ENCODE measurements at places on chromosomes 2 and 18.

DNA sequence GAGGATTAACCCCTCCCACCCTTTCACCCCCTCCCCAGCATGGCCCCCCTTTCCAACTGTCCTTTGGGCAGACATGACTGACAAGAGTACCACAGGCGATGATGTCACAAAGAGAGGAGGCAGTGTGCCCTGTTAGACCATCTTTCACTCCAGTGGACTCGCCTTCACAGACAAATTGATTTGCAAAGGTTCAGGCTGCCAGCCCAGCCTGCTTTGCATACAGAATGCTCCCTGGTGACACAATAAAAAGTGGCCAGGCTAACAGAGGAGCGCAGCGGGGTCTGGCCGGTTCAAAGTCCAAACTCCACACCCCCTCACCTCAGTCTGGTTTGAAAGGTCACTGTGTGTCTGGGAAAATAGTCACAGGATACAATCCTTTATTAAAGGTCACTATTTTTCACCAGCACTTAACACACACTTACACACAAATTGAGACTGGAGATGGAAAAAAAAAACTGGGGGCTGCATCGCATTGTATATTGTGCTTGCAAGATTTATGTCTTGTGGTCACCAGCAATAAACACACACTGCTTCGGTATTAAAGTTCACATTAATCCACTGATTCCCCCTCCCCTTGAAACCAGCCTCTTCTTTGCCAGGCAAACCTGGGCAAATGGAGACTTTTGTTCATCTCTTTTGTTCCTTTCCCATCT is 236.9 kb downstream of the BCL11A start:
- peak; percentile 58 for DNase-seq

DNA sequence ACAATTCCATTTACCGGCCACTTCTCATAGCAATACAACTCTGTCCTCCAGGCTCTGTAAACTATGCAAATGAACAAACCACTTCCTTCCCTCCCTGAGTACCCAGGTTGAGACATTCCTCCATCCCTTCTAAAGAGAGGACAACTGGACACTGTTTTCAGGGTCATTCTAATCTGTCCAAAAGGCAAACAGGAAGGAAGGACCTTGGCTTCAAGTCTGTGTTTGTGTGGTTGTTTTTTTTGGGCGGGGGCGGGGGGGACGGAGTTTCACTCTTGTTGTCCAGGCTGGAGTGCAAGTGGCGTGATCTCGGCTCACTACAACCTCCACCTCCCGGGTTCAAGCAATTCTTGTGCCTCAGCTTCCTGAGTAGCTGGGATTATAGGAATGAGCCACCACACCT is 3.3 kb downstream of the TFCP2L1 start:
- DNase-seq: no peak

DNA sequence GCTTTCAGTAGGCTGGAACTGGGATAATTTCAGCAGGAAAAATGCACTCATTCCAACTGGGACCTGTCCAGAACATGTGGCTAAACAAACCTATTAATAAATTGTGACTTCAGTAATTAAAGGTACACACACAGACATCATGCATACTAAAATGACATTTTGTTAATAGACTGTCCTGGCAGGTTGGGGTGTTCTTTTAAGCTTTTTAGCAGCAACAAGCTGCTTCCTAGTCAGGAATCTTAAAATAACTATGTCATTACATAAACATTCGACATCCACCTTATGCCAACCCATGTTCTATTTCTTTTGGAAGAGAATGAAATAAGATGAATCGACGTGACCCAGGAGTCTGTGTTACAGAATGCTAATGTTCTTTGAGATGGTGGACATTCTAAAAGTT is 435.7 kb downstream of the TXNL1 start:
- no peak for DNase-seq

DNA sequence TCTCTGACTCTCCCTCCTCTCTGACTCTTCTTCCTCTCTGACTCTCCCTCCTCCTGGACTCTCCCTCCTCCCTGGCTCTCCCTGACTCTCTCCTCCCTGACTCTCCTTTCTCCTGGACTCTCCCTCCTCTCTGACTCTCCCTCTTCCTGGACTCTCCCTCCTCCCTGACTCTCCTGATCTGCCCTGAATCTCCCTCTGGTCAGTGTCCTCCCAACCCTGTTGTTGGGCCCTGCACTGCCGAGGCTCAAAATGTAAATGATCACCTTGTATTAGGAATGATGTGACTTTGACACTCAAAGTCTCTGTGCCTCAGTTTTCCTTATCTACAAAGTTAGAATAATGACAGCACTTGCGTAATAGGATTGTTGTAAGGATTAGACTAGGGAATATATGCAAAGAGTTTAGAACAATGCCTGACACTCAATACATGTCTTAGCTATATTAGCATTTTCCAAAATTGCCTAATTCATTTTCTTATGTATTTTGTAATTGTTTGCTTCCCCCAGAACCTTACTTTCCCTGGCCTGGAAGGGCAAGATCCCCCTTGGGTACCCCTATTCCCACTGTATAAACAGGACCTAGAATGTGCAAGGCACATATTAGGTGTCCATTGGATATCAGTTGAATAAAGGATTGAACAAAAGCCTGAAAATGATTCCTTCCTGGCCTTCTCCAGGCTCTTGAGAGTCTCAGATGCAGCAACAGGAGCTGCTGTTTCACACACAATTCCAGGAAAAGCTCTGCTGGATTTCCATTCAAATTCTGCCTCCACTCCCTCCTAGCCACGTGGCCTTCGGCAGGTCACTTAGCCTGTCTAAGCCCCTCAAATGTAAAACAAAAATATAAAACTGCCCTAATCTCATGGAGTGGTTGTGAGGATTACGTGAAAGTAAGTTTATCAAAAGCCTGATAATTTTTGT is 170.1 kb downstream of the INHBB start:
- DNase-seq: no peak

DNA sequence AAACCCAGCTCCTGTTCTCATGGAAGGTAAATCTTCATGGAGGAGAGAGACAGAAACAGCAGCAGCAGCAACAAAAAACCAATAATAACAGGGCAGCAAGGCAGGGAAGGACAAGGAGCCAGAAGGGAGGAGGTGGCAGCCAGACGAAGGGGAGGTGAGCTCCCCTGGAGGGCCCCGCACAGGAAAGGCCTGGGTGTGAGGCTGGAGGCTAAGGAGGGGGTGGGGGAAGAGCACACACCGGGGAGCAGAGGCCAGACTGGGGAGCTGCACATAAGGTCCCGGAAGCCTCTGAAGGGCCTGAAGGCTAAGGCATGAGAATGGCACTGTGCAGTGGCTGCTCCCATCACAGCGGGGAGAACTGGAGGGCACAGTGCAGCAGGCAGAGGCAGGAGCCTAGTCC is 94.8 kb upstream of the SMAD7 start:
- DNase-seq: no peak
